ENCODE measurements at places on chromosomes 5 and 9. TPM values are rescaled to one million over a fixed set of nuclear protein-coding genes. Genes with fewer than 3 reads are reported as not detected.

DNA sequence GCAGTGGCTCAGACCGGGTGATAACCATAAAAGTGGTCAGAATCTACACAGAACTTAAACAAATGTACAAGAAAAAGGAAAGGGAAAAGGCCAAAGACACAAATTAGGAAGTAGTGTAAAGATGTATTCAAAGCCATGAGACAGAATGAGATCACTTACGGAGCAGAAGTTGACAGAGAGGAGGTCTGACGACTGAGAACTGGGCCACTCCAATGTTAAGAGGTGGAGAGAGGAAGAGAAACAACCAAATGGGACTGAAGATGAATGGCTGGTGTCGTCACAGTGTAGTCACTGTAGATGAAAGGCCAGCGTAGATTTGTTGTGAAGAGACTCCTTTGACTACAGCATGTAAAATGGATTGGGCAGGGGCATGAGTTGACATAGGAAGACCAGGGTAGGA, 114.4 kb downstream of the DROSHA start:
- DNase-seq: no peak
- peaks cover 2% of the 10 kb centered on the region for H3K36me3 ChIP-seq
- no peak overlapping the region for H3K4me3 ChIP-seq
- peaks cover 17% of the 10 kb centered on the region for H3K4me1 ChIP-seq

The CFAP157 gene
- total RNA-seq: not detected

GRCh38 chr9:27248702-27249101, 48.2 kb downstream of the EQTN start:
- no peak overlapping the region for H3K4me3 ChIP-seq
- no peaks in the 10 kb centered on the region for H3K4me1 ChIP-seq
- H3K27me3 ChIP-seq: peaks cover 23% of the 10 kb centered on the region
- no peaks in the 10 kb centered on the region for H3K36me3 ChIP-seq
- H3K27ac ChIP-seq: no peak overlapping the region

- H3K4me1 ChIP-seq: no peaks in the 10 kb centered on the region
- H3K27me3 ChIP-seq: no peaks in the 10 kb centered on the region
- H3K4me3 ChIP-seq: no peak overlapping the region
- DNase-seq: no peak
- no peaks in the 10 kb centered on the region for H3K36me3 ChIP-seq
Measured at GRCh38 chr9:4430432-4431261, 59.6 kb upstream of the SLC1A1 start.

DNA sequence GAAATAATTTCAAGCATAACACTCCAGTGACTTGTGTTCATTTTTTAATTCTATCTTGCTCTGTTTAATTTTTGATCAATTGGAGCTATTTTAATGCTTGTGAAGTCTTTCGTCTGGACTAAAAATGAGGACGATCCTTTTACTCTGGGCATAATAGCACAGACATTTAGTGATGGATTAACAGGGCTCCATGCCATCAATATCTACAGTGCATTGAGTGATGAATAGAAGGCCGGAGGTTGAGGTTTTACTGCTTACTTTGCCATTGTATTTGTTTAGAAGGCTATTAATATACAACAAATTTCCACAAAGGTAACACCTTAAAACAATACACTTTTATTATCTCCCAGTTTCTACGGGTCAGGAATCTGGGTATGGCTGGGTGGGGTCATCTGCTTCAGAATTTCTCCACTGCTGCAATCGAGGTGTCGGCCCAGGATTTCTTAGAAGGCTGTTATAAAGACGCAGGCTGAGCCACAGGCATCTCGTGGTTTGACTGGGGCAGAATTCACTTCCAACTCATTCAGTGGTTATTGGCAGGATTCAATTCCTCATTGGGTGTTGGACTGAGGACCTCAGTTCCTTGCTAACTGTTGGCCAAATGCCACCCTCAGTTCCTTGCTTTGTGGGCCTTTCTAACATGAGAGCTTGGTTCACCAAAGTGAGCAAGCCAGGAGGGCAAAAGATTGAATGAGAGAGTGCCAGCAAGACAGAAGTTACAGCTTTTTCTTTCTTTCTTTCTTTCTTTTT, 265.4 kb upstream of the VLDLR start:
- H3K27ac ChIP-seq: no peak overlapping the region
- no peak for DNase-seq
- H3K4me1 ChIP-seq: no peaks in the 10 kb centered on the region
- H3K36me3 ChIP-seq: no peaks in the 10 kb centered on the region

DNA sequence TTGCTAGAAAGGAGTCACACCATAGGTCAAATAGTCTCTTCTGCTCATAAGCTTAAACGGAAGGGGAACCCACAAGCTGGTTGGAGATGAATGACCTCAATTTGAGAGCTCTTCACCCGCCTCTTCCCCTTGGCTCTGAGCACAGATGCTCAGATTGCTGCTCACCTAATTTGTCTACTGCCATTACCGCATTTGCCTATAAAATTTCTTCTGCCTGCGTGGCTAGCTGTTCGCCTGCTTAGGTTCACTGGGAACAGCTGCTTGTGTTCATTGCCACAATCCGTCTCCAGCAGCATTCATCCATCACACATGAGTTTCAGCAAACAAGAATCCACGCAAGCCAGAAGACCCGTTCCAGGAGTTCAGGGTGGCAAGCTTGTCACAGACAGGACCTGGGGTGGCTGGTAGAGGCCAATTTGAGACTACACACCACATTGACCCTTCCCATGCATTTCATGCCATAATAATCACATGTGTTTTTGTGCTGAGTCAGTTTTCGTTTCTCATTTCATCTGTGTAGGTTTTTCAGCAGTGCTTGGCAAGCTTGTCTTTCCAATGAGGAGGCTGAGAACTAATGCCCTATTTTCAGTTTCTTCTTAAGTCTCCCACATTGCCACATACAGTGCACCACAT, 50.2 kb upstream of the DNAH5 start:
- peaks cover 3% of the 10 kb centered on the region for H3K36me3 ChIP-seq
- DNase-seq: no peak
- H3K4me3 ChIP-seq: no peak overlapping the region
- H3K27me3 ChIP-seq: no peaks in the 10 kb centered on the region

DNA sequence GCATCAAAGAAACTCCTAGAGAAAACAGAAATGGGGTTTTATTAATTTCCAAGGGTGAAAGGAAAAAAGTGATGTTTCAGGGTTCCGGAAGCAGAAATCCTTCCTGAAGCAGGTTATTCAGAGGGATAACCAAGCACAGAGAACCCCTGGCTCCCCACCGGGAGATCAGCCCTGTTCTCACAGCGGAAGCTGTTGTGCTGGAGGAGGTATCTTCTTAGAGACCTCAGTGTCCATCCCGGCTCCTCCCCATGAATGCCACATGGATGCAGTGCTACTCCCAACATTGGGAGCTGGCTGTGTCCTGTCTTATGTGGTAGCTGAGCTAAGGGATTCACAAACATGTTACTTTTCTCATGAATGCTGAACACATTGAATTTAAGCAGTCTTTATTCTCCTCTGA, 80.9 kb upstream of the IRX2 start:
- no peaks in the 10 kb centered on the region for H3K36me3 ChIP-seq
- H3K4me3 ChIP-seq: no peak overlapping the region
- H3K27me3 ChIP-seq: no peaks in the 10 kb centered on the region
- H3K27ac ChIP-seq: no peak overlapping the region
- DNase-seq: no peak

Measured in activated T-cell treated with anti-CD3 and anti-CD28 coated beads, Interleukin-2, amount 50 U/mL, for 72 hours (primary cell).